ENCODE measurements at places on chromosomes 3 and 15.

DNA sequence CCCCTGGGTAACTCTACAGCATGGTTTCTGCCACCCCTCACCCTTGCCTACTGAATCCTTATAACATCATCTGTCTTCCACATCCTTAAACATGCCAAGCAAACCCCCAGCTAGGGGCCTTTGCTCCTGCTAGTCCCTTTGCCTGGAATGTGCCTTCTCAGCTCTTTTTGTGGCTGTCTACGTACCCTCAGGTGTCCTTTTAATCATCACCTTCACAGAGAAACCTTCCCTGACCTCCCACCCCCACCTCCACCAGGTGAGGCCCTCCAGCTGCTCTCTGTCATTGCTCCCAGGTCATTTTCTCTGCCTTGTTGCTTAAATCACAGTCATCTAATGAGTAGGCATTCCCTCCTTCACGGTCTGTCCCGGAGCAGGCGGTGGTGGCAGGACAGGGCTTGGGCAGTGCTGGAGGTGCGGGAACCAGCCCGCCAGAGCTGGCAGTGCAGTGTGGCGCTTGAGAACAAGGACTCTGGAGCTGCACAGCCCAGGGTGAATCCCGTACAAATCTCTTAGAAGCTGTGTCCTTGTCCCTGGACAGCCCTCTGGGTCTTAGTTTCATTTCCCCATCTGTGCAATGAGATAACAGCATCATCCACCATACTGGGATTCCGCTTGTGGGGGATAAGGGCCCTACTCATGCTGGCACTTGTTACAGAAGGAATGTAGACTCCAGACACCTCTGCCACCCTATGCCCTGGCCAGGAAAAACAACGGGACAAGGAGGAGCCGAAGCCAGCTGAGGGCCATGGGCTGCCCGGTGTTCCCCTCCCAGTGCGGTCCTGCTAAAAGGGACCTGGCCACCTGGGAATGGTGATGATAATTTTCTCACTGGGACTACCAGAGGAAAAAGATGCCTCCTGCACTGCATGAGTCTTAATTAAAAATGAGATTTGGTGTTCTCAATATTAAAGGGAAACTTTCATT, 52.1 kb upstream of the IQSEC1 start:
- no peak for DNase-seq

GRCh38 chr15:65210770-65211481, at the start of gene CILP:
Gene CILP (minus strand): TSS chr15:65211473. CDS start chr15:65209755, 1,718 bp downstream.
- no peak for DNase-seq

- DNase-seq: peak; percentile 45
These were observed 223.3 kb upstream of the TPRG1 start for GRCh38 chr3:188948281-188948996.

DNA sequence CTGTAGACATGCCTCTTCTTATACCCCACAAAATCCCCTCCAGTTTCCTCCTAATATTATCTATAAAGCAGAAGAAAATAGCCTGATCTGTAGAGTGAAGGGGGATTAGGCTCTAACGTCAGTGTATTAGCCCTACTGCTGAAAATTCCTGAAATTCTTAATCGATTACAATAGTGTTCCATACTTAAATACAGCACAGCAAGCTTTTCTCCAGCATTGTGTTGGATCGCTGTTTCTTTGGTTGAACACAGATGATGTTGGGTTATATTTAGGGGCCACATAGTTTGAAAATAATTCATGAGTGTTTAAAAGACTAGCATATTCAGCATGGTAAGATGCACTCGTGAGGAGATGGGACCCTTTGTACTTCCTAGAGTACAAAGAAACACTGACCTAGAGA, 52.5 kb downstream of the PIAS1 start:
- DNase-seq: no peak

GRCh38 chr15:56045068-56045748, 51.8 kb upstream of the NEDD4 start:
- no peak for DNase-seq

GRCh38 chr3:188294823-188295487, 141.0 kb downstream of the LPP start:
- no peak for DNase-seq

DNA sequence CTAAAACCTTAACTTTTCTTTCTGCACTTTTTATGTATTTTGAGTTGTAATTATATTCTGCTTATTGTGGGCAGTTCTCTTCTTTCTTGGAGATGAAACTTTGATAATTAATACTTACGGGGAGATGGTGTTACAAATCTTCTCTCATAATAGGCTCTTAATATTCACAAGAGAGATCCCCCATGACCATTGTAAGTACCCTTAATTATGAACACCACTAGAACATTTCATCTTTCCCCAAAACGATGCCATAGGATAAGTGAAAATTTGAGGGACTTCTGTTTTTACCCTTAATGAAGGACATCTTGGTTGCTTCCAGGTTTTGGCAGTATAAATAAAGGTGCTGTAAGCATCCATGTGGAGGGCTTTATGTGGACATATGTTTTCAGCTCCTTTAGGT, 60.7 kb downstream of the PIAS1 start:
- no peak for DNase-seq

- no peak for DNase-seq
These were observed 55.1 kb upstream of the TGFBR2 start for GRCh38 chr3:30551266-30551665.

DNA sequence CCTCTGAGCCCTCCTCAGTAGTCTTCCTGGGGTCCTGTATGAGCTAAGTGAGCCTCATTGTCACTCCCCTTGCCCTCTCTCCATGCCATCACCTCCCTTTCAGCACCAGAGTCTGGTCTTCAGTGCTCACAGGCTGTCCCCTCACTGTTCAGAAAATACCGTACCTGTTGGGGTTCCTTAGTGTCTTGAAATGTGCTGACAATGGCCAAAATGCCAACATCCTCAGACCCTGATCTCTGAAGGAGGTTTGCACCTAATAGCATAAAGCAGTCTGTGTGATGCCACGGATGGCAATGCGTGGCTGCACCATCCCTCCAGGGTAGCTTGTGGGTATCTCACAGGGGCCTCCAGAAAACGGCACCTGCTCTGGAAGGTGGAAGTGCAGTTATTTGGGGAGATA, 301.0 kb upstream of the TLE3 start:
- no peak for DNase-seq

DNA sequence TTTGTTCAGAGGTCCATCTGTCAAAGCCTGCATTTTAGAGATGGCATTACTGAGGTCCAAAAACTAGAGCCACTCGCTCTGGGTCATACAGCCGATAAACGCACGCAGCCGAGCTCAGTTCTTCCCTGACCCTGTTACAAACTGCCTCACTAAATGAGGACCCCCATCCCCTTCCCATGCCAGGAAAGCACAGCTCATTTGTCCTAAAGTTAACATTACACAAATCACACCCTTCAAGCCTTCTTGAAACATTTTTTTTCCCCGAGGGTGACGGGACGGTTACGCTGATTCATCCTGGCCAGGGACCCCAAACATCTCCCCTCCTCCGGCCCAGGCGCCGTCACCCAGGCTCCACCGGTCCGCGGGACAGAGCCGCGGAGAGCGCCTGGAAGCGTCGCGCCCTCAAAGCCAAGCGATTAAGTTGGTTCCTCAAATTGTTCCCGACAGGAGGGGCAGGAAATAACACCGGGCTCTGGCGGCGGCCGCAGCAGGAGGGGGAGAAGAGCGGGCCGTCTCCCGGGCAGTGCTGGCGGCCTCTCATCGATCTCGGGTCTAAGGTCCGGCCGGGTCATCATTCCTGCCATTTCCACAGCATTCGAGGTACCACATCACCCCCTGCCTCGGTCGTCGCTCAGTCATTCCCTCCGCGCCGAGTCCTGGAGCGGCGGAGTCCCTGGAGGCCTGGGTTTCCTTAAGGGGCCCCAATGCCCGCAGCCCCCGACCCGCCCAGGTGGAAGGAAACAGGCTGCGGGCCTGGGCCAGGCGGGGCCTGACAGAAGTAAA, 619 bp upstream of the CMTM8 start:
- peak; percentile 71 for DNase-seq

- no peak for DNase-seq
These were observed 31.5 kb downstream of the KLHL18 start for GRCh38 chr3:47314056-47314764.

GRCh38 chr3:8341821-8342247, 159.8 kb upstream of the LMCD1 start:
- no peak for DNase-seq

DNA sequence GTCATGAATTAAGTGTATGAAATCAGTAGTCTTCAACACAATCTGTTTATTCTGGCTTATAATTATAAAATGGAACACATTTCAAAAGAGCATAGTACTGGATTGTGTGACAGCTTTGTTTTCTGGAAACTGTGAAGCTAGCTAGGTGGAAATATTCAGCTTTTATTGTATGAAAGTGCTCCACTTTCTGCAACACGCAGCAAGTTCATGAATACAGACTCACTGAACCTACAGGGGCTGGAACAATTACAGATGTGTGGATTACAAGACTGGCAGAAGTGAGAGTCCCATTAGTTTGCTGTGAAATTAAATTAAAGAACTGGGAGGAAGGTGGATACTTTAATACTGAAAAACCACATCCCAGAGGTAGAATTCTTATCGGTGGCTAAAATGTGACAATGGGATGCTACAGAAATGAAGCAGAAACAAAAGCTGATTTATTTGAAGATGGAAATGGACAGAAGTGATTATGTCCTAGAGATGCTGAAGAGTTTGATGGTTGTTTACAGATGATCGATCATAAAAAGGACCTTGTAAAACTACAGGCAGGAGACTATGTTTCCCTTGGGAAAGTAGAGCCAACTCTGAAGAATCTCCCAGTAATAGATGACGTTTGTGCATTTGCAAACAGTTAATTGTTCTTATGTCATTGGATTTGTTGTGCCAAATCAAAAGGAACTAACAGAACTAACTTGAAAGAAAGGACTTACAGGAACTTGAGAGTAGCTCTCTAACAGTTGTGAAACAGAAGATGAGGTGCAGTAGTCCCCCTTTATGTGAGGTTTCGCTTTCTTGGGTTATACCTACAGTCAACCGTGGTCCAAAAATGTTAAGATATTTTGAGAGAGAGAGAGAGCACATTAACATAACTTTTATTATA, 15.7 kb downstream of the TF start:
- no peak for DNase-seq

- no peak for DNase-seq
These were observed 45.5 kb downstream of the TMOD3 start for GRCh38 chr15:51874751-51875644.

DNA sequence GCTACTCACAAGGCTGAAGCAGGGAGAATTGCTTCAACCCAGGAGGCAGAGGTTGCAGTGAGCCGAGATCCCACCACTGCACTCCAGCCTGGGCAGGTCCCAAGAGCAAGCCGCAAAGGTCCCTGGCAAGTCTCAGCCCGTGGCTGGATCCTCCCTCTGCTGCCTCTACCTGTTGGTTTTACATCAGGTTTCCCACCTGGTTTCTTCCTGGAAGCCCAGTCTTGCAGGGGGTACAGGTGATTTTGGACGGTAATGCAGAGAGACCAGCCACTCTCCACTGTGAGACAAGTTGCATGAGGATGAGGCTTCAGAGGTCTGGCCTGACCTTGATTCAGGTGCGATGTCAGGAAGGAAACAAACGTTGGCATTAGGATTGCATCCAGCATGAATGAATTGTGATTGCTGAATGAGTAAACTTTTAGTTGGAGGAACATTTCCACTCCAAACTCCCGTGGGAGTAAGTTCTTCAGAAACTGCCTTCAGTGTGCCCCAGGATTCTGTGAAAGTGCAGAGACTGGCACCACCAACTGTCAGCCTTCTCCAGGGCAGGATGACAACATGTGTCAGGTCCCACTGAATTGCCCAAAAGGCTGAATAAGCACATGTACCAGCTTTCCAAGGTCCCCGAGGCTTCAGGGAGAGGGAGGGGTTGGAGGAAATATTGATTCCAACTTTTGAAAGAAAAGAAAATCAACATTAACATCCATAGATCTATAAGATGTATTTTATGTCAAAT, 189.4 kb downstream of the TJP1 start:
- DNase-seq: no peak

DNA sequence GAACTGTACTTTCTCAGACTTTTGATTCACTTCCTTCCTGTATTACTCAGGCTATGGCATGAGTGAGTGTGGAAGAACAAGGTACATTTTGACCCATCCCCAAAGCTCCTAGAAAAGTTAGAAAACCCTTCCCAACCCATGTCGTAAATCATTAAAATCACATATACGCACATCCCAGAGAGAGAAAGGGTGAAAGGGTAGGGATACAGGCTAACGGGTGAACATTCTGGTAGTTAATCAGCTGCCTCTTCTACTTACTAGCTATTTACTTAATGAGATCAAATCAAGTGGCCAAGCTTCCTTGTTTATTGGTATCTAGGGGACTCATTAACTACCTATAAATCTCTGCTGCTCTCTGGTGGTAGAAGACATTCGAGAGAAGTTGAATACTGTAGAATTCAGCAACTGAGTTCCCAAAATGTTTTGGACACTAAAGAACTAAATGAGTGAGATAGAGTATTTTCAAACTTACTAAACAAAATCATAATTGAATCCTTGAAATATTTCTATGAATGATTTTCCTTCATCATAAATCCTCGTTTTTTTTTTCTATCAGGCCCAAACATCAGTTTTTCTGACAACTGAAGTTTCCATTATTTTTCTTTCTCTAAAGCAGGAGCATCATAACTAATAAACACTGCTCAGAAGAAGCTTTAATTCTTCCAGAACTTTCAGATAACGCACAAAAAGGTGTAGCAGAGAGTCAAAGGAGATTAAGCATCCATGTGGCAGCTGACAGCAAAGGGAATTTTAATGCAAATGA, 124.2 kb downstream of the IMPG2 start:
- DNase-seq: no peak

DNA sequence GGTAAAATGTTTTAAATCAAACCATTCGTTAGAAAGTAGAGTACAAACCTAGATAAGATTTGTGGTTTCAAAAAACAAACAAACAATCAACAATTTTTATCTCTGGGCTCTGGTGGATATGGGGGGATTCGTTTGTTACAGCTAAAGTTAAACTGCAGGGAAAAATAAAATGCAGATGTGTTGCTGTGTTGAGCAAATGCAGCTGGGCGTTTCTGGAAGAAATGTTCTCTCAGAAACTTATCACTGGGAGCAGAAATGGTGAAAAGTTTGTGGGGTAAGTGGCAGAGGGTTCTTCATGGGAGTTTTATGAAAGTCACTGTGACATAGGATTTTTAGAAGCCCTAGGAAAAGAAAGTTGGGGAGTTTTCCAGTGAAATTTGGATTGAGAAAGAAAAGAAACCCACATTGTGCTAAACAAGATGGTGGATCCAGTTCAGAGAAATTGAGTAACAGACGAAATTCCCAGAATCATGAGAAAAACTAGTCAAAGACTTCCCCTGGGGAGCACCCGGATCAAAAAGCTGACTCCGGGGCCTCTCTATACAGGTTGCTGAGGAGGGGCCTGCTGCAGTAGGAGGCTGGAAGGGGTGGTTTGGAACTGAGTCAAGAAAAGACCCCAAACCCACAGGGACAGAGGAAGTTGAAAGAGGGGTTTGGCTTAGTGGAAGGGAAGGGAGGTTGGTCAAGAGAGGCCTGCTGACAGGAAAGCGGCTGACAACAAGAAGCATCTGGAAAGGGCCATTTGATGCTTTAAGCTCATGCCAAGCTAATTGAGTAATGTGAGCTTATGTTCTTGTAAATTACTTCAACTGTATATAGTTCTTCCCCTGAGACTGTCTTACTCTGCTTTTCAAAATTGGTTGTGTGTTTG, 108.7 kb downstream of the RARB start:
- DNase-seq: no peak

All from left cardiac atrium (tissue), 4 donors.